Transverse colon (tissue), 4 donors: ENCODE measurements at places on chromosomes 13 and 19. TPM values are rescaled to one million over a fixed set of nuclear protein-coding genes. Genes with fewer than 3 reads are reported as not detected.

Gene CBARP
- 0.32 TPM for total RNA-seq

Gene INSL3
- total RNA-seq, result not detected

DNA sequence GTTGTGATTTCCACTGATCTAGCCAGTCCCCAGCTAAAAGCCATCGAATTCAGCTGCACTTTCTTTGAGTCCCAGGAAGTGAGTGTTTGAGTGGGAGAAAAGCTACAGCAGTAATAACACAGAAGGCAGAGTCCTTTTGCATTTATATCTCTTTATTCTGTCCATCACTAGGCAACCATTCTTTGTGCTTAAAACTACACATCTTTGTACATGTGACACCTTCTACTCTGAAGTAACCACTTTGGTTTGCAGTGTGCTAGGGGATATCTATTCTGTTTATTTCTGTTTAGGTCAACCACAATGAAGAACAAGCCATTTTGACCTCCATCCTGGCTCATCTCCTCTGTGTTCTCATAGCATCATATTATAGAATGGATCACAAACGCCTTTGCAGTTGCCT is 226.0 kb upstream of the SERP2 start:
- no peak for DNase-seq
- H3K4me1 ChIP-seq, result peaks cover 19% of the 10 kb centered on the region
- H3K27ac ChIP-seq, result no peak overlapping the region
- no peaks in the 10 kb centered on the region for H3K27me3 ChIP-seq
- H3K36me3 ChIP-seq, result no peaks in the 10 kb centered on the region

- H3K36me3 ChIP-seq, result no peaks in the 10 kb centered on the region
- DNase-seq, result no peak
- H3K27ac ChIP-seq, result peak overlapping the region; percentile 95
- H3K27me3 ChIP-seq, result no peaks in the 10 kb centered on the region
- peaks cover 44% of the 10 kb centered on the region for H3K4me1 ChIP-seq
These were observed 1.9 kb upstream of the SELENOW start for GRCh38 chr19:47776568-47776967.

Gene ZNF420
- total RNA-seq, result 1.4 TPM

DNA sequence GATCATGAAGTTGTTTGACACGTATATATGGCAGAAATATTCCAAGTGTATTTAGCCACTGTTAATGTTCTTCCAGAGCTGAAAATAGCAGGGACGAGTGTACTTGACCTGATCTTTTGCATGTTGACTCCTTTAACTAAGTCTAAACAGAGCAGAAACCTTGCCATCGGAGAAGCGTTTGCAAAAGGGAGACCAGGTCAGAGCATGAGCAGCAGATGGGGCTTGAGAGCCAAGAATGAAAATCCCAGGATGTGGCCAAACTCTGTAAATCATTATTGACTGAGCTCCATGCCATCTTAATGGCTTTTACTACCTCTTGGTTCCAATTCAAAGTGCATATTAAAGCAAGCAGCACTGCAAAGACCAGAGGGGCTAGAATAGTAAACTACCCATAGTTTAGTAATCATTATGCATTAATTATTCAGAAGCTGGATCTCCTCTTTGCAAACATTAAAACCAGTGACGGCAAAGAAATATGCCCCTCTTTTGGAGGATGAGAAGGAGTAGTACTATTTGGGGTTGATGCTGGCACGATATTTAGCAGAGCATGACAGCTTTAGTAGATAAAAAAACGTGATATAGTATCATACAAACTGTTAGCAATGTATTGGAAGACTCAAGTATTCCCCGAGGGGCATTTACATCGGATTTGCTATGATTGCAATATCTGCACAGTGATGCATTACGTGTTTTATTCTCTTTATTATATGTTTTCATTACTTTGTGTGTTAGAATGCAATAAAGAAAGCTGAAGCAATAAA is 55.7 kb downstream of the FAM216B start:
- peak; percentile 12 for DNase-seq
- H3K36me3 ChIP-seq, result no peaks in the 10 kb centered on the region

Gene KEAP1
- 90.1 TPM for total RNA-seq

Gene SLC1A6
- not detected for total RNA-seq

DNA sequence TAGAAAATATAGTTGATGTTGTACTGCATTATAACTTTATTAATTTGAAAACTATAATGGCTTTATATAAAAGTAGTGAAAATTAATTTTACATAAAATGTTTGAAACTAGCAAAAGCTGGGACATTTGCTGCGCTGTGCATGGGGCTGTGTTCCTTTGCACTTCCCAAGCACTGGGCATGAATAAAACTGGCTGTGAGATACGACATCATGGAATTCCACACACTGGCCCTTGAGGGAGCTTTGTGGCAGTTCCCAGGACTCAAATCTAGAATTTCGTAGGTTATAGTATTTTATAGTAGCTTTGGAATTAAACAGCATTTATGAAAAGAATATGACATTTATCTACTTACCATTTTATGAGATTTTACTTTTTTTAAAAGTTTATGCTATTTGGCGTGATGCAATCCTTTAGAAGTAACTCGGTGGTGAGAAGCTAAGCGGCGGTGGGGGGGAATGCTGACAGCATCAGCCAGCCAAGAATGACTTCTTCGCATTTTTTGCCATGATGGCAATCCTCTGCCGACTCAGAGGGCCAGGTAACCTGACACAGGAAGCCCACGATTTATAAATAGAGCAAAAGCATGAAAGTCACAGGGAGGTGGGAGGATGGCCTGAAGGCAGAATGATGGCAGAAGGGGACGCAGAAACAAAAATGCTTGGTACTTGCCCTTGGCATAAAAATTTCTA is 553.5 kb downstream of the MYO16 start:
- no peaks in the 10 kb centered on the region for H3K4me1 ChIP-seq
- no peaks in the 10 kb centered on the region for H3K27me3 ChIP-seq
- DNase-seq, result no peak
- no peaks in the 10 kb centered on the region for H3K36me3 ChIP-seq
- H3K4me3 ChIP-seq, result no peak overlapping the region
- no peak overlapping the region for H3K27ac ChIP-seq

GRCh38 chr13:97134364-97135095 is 87.6 kb upstream of the MBNL2 start:
- H3K36me3 ChIP-seq, result no peaks in the 10 kb centered on the region
- no peaks in the 10 kb centered on the region for H3K4me1 ChIP-seq
- DNase-seq, result no peak
- no peak overlapping the region for H3K27ac ChIP-seq
- H3K4me3 ChIP-seq, result no peak overlapping the region

GRCh38 chr19:9865732-9866501 is 30.8 kb downstream of the PIN1 start:
- no peak overlapping the region for H3K27ac ChIP-seq
- H3K4me1 ChIP-seq, result no peaks in the 10 kb centered on the region
- no peak for DNase-seq
- H3K4me3 ChIP-seq, result no peak overlapping the region

GRCh38 chr19:35038623-35039512 is 2.7 kb upstream of the HPN start:
- peaks cover 14% of the 10 kb centered on the region for H3K4me1 ChIP-seq
- no peak overlapping the region for H3K4me3 ChIP-seq
- H3K36me3 ChIP-seq, result no peaks in the 10 kb centered on the region
- H3K27ac ChIP-seq, result peak overlapping the region; percentile 52
- H3K27me3 ChIP-seq, result peaks cover 23% of the 10 kb centered on the region

Gene IRGC
- not detected for total RNA-seq

Gene TPTE2
- total RNA-seq, result not detected

Gene DLEU7
- not detected for total RNA-seq

DNA sequence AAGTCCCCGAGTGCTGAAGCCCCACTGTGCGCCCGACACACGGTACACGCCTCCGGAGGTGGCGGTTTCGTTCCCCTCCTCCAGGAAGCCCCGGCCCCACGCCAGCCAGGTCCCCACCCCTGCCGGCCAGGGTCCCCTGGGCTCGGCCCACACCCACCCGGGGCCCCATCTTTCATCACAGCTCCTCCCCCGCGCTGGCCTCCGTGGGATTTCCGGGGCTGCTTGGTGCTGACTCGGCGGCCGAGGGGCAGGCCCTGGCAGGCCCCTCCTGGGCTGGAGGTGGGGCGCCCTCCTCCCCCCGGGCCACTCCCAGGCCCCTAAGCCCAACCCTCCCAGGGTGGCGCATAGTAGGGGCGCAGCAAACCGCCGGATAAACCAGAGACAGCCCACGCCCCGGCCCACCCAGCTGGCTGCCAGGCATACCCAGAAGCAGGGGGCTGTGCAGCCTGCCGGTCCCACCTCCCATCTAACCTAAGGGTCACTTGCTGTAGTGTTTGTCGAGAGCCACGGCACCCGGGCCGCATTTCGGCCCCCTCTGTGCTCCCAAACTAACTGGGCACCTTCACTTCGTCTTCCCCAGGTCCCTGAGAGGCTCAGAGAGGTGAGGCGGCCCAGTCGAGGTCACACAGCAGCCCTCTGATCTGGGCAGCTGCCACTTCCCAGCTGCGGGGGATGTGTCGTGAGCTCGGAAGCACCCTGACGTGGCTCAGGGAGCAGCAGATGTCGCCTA is 6.6 kb downstream of the ZBTB7A start:
- peak overlapping the region; percentile 97 for H3K27ac ChIP-seq
- no peaks in the 10 kb centered on the region for H3K27me3 ChIP-seq
- H3K4me1 ChIP-seq, result peaks cover 74% of the 10 kb centered on the region
- H3K4me3 ChIP-seq, result peak overlapping the region; percentile 17

Gene ARL11
- total RNA-seq, result not detected

Gene MED16
- 88.4 TPM for total RNA-seq

- H3K4me3 ChIP-seq, result no peak overlapping the region
- DNase-seq, result no peak
- no peak overlapping the region for H3K27ac ChIP-seq
- no peaks in the 10 kb centered on the region for H3K4me1 ChIP-seq
These were observed 17.5 kb downstream of the ELAVL3 start for GRCh38 chr19:11463391-11463790.

DNA sequence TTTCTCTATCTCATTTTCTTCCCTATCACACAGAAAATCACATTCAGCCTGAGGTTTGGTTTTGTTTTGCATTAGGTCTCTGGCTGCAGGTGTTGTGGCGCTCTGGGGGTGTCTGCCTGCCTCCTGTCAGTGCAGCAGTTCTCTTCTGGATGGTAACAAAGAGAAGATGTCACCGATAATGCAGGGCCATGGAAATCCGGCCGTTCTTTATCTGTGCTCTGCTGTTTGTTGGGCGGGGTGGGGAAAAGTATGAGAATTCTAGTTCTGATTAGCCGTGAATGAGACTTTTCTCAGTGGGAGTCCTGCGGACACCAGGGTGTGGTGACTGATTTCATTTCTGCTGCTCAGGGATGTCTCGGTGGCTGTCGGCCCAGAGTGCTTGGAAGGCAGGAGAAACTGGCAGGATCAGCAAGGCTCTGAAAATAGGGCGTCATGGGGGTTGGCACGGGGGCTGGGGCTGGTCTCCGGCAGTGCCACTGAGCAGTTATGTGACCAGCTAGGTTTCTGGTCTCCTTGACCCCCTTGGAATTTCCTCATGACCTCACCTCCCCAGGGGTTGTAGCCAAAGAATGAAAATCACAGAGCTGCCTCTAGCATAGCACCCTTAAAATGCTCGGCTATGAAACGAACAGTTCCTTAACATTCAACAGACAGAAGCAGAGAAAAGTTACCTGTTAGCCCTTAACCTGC is 5.0 kb downstream of the RNF113B start:
- H3K4me1 ChIP-seq, result peaks cover 40% of the 10 kb centered on the region
- no peaks in the 10 kb centered on the region for H3K36me3 ChIP-seq
- no peak for DNase-seq
- H3K27me3 ChIP-seq, result no peaks in the 10 kb centered on the region
- H3K27ac ChIP-seq, result peak overlapping the region; percentile 60

- H3K27ac ChIP-seq, result no peak overlapping the region
- H3K36me3 ChIP-seq, result no peaks in the 10 kb centered on the region
- H3K4me1 ChIP-seq, result no peaks in the 10 kb centered on the region
- DNase-seq, result no peak
- no peaks in the 10 kb centered on the region for H3K27me3 ChIP-seq
- no peak overlapping the region for H3K4me3 ChIP-seq
These were observed 40.2 kb upstream of the ABCC4 start for GRCh38 chr13:95341441-95341840.

GRCh38 chr19:30029721-30030510 is 87.9 kb downstream of the URI1 start:
- no peak overlapping the region for H3K27ac ChIP-seq
- DNase-seq, result no peak

Gene MIA
- total RNA-seq, result not detected

GRCh38 chr19:1482361-1483130 is 3.5 kb upstream of the C19orf25 start:
- H3K27me3 ChIP-seq, result no peaks in the 10 kb centered on the region
- H3K36me3 ChIP-seq, result no peaks in the 10 kb centered on the region
- no peak overlapping the region for H3K27ac ChIP-seq

DNA sequence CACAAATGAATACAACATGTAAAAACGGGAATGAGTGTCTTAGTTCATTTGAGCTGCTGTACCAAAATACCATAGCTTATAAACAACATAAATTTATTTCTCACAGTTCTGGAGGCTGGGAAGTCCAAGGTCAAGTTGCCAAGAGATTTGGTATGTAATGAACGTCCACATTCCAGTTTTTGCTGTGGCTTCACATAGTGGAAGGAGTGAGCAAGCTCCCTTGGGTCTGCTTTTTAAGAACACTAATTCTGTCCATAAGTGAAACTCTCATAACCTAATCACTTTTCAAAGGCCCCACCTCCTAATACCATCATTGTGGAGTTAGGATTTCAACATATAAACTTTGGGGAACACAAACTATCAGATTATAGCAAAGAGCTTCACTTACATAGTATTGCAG is 1189.6 kb downstream of the PCDH9 start:
- no peak overlapping the region for H3K4me3 ChIP-seq
- DNase-seq, result no peak
- no peaks in the 10 kb centered on the region for H3K4me1 ChIP-seq

GRCh38 chr19:1423436-1424191 is 14.6 kb upstream of the RPS15 start:
- no peaks in the 10 kb centered on the region for H3K27me3 ChIP-seq
- peaks cover 3% of the 10 kb centered on the region for H3K4me1 ChIP-seq

- no peaks in the 10 kb centered on the region for H3K27me3 ChIP-seq
- H3K4me3 ChIP-seq, result no peak overlapping the region
- no peak for DNase-seq
- no peaks in the 10 kb centered on the region for H3K36me3 ChIP-seq
- no peaks in the 10 kb centered on the region for H3K4me1 ChIP-seq
- no peak overlapping the region for H3K27ac ChIP-seq
These were observed 31.9 kb upstream of the CCNE1 start for GRCh38 chr19:29779921-29780320.

Gene FXYD7
- total RNA-seq, result not detected

- no peak overlapping the region for H3K4me3 ChIP-seq
- H3K27ac ChIP-seq, result no peak overlapping the region
- H3K27me3 ChIP-seq, result no peaks in the 10 kb centered on the region
- DNase-seq, result no peak
- no peaks in the 10 kb centered on the region for H3K36me3 ChIP-seq
- peaks cover 27% of the 10 kb centered on the region for H3K4me1 ChIP-seq
These were observed 16.4 kb downstream of the RCN3 start for GRCh38 chr19:49544154-49544553.

GRCh38 chr13:35814605-35815011 is 316.6 kb downstream of the DCLK1 start:
- H3K27me3 ChIP-seq, result no peaks in the 10 kb centered on the region
- no peaks in the 10 kb centered on the region for H3K36me3 ChIP-seq
- H3K4me3 ChIP-seq, result no peak overlapping the region
- H3K4me1 ChIP-seq, result no peaks in the 10 kb centered on the region
- H3K27ac ChIP-seq, result no peak overlapping the region
- no peak for DNase-seq
